ENCODE measurements at places on chromosomes 1 and 21. TPM values are rescaled to one million over a fixed set of nuclear protein-coding genes. Genes with fewer than 3 reads are reported as not detected.

FRRS1 gene
- 2.2 TPM for total RNA-seq

IFNLR1 gene
- total RNA-seq: 1.1 TPM

BLZF1 gene
- 20.3 TPM for total RNA-seq

HRNR gene
- not detected for total RNA-seq

ZBTB8A gene
- 4.1 TPM for total RNA-seq

HSD3B1 gene
- total RNA-seq: not detected
